ENCODE measurements at places on chromosomes 1 and 21. TPM values are rescaled to one million over a fixed set of nuclear protein-coding genes. Genes with fewer than 3 reads are reported as not detected.

GRCh38 chr1:82969340-82969739 lies 1029.6 kb downstream of the TTLL7 start:
- no peak for DNase-seq

GRCh38 chr21:17050156-17050555 lies 462.7 kb upstream of the CXADR start:
- DNase-seq: no peak

- no peak for DNase-seq
Observed at GRCh38 chr1:218617986-218618385, 272.9 kb downstream of the TGFB2 start.

DNA sequence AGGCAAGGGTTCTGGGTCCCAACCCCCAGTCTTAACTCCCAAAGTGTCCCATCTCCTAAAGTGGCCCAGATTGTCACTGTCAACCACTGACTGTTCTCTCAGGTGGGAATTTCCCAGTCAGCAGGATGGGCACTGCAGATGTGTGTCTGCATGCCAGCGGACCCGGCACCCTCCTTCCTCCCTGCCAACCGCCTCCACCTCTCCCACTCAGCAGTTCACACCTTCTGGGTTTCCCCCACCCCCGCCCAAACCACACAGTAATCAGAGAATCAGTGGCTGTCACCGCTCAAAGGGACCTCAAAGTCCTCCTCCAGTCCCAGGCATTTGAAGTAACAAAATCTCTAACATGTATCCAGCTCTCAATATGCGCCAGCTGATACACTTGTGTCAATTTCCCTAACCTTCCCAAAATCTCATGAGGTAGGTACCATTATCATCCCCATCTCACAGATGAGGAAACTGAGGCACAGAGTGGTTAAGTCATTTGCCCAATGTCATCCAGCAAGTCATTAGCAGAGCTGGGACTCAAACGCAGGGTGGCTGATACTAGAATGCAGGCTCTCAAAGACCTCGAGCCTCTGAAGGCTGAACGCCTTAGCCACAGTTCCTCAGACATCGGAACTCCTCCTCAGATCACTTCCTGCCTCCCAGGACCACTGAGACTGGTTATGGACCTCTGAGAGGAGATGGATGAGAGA lies 4.8 kb downstream of the RUNX3 start:
- DNase-seq: no peak

GRCh38 chr1:230917284-230918135 lies 49.2 kb upstream of the C1orf198 start:
- peak; percentile 93 for DNase-seq

SGIP1 gene
- total RNA-seq: 9.4 TPM

S100A2 gene
- total RNA-seq: 0.92 TPM

GRCh38 chr1:220922951-220923350 lies 43.7 kb downstream of the HLX start:
- DNase-seq: peak; percentile 71

GRCh38 chr1:37040773-37041172 lies 6.5 kb upstream of the GRIK3 start:
- peak; percentile 56 for DNase-seq

GRCh38 chr1:193931356-193931755 lies 744.9 kb upstream of the B3GALT2 start:
- no peak for DNase-seq

GRCh38 chr1:245614476-245614875 lies 459.7 kb downstream of the KIF26B start:
- no peak for DNase-seq

- no peak for DNase-seq
Observed at GRCh38 chr1:77350012-77350770, 68.4 kb downstream of the AK5 start.

GRCh38 chr1:95311014-95311413 lies 77.0 kb downstream of the RWDD3 start:
- no peak for DNase-seq

- DNase-seq: no peak
Observed at GRCh38 chr1:192225703-192226102, 67.4 kb downstream of the RGS18 start.

DNA sequence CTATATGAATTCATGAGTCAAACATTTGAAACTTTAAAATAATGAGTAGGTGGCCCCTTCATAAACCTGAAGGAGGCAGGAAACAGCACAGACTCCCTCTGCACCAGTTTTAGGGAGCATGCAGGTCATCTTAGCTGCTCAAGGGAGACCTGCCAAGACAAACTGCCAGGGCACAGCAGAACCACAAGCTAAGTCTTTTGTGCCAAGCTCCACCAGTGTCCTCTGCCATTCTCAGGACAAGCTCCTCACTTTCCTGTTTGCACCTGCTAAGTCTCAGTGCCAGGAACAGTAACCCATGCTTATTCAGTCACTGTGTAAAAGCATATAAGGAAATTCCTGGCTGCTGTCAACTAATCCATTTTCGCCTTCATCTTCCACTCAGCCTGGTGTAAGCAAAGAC lies 368.9 kb downstream of the SEC16B start:
- no peak for DNase-seq

DNA sequence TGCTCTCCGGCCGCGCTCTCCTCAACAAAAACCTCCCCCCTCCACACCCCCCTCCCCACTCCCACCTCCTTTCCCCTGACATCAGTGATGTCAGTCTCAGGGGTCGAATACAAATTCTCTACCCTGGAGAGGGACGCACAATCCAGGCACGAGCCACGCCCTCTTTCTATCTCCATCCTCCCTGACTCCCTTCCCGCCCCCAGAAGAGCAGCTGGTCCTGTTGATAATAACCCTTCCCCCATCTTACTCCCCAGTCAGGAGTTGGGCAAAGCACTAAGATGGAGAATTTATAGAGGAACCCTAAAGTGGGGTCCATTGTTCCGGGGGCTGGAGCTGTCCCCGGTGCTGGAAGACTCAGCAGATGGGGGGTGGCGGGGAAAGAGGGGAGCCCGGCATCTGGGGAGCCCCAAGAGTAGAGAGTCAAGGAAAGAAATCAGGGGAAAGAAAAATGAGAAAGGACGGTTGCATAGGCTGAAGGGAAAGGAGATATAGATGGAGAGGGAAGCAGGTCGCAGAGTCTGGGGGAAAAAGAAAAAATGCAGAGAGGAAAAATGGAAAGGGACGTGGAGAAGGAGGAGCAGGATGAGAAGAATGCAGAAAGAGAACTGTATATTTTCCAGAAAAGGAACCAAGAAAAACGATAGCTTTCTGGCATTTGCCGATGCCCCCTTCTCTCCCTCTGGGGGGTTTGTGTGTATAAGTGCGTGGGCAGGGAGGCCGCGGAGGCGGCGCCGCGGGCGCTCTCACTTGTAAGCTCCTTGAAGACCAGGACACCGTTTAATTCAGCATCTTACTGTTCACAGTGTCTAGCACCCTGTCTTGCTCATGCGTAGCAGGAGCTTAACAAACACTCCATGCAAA lies at the start of gene CELF3:
CELF3 (minus strand) TSS at position 33 of the 861 bp plus-strand sequence. CDS start 783 bp downstream, outside the sequence.
- peak; percentile 87 for DNase-seq

GRCh38 chr1:219659684-219660083 lies 46.8 kb upstream of the ZC3H11B start:
- no peak for DNase-seq

- DNase-seq: no peak
Observed at GRCh38 chr1:234934611-234935033, 194.0 kb downstream of the TOMM20 start.

AADACL4 gene
- not detected for total RNA-seq

GRCh38 chr1:224541072-224541790 lies 74.9 kb upstream of the CNIH3 start:
- no peak for DNase-seq

GRCh38 chr1:93196591-93196990 lies 16.1 kb downstream of the CCDC18 start:
- no peak for DNase-seq

C1orf116 gene
- 0.43 TPM for total RNA-seq

DNA sequence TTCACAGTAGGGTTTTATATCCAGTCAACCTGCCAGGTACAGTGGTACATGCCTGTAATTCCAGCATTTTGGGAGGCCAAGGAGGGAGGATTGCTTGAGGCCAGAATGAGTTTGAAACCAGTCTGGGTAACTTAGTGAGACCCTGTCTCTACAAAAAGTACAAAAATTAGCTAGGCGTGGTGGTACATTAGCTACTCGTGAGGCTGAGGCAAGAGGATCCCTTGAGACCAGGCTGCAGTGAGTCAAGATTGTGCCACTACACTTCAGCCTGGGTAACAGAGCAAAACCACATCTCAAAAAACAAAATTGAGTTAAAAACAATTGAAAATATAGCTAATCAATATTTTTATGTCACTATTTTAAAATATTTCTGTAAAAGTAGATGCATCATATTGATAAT lies 33.2 kb downstream of the DDI2 start:
- no peak for DNase-seq

DNA sequence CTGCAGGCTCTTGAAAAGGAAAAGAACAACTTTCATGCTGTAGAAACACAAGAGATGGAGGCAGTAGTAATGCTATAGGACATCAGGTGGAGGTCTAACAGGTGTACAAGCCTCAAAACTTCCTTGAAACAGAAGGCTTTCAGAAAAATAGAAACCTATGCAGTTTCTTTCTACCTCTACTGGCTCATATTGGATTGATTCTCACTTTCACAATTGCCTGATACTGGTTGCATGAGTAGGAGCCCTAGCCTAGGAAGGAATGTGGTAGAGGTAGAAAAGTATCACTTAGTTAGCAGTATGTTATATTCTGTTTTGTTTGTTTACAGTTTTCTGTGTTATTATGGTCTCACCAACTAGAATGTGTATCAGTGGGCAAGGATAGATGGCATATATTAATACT lies 175.4 kb upstream of the GORAB start:
- DNase-seq: no peak

DNA sequence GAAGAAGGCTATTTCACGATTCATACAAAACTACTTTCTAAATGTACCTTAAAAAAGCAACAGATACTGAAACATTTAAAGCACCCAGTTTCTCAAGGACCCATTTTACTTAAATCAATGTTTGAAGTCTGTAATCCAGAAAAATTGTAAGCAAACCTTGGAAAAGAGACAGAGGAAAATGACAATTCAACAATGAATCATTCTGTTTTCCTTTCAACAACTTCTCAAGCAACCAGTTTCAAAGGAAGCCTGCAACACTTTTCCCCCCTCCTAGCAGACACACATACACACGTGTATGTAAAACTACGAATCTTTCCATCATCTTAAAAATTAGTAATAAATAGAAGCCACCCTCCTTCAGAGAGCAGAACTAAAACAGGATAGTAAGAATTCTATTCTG lies 1.2 kb downstream of the RERE start:
- no peak for DNase-seq
